Amniotic stem cell (primary cell): ENCODE measurements at places on chromosomes 13 and 19.

DNA sequence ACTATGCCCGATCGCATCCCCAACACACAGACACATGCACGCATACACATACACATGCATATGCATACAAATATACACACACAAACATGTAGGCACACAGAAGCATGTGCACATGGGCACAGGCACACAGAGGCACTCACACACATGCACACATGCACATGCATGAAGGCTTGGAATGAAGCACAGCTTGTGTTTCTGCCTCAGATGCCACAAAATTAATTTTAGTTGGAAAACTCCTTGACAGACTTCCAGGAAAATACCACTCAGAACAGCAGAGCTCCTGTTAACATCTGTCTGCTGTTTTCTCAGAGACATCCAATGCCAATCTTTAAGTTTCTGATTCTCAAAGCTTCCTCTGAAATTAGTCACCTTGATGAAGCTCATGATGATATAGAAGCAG is 532.7 kb downstream of the RFC3 start:
- no peak for DNase-seq

- DNase-seq, result no peak
Observed at GRCh38 chr13:50355797-50356196, 340.6 kb downstream of the KCNRG start.

GRCh38 chr19:41156207-41156606 is 36.8 kb upstream of the CYP2S1 start:
- DNase-seq, result no peak

- DNase-seq, result no peak
Observed at GRCh38 chr19:2315818-2316353, 7.9 kb upstream of the LINGO3 start.

DNA sequence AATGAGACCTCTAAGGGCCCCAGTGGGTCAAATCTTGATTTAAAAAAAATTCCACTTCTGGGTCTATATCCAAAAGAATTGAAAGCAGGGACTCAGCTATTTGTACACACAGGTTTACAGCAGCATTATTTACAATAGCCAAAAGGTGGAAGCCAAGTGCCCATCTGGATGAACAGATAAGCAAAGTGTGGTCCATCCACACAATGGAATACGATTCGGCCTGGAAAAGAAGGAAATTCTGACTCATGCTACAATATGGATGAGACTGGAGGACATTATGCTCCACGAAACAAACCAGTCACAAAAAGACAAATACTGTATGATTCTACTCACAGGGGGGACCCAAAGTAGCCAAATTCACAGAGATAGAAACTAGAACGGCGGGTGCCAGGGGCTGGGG is 76.7 kb downstream of the CACNA1A start:
- DNase-seq, result no peak

DNA sequence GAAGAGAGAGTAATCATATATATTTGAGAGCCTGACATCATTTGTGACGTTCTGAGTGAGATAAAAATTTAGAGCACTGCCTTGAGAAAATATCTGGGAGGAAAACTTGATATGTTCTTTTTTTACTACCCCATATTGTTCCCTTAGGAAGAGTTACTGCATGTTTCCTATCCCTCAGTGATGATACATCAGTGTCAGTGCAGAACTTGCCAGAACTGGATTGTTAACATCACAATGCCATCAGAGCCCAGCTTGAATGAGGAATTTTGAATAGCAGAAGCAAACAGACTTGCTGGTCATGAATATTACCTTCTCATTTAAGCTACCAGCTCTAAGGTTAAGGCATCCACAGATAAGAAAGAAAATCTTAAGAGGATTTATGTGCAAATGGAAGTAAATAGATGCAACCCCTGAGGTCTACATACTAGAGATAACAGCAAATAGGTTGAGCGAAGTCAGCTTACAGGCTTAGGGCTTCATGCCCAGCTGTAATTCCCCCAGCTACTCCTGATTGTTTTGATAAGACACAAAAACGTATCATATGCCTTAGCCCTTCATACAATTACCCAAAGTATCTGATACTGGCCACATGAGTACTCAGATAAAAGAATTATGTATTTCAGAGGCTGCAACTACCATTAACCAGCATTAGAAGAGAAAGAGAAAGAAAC is 313.7 kb upstream of the ATXN8OS start:
- no peak for DNase-seq

- no peak for DNase-seq
Observed at GRCh38 chr13:26600343-26600742, 42.9 kb downstream of the WASF3 start.

GRCh38 chr19:1590641-1591397 is 1.8 kb downstream of the MBD3 start:
- no peak for DNase-seq

- DNase-seq, result no peak
Observed at GRCh38 chr13:52793515-52794061, 54.0 kb upstream of the CNMD start.

- DNase-seq, result no peak
Observed at GRCh38 chr19:18900700-18901481, 4.9 kb upstream of the CERS1 start.

DNA sequence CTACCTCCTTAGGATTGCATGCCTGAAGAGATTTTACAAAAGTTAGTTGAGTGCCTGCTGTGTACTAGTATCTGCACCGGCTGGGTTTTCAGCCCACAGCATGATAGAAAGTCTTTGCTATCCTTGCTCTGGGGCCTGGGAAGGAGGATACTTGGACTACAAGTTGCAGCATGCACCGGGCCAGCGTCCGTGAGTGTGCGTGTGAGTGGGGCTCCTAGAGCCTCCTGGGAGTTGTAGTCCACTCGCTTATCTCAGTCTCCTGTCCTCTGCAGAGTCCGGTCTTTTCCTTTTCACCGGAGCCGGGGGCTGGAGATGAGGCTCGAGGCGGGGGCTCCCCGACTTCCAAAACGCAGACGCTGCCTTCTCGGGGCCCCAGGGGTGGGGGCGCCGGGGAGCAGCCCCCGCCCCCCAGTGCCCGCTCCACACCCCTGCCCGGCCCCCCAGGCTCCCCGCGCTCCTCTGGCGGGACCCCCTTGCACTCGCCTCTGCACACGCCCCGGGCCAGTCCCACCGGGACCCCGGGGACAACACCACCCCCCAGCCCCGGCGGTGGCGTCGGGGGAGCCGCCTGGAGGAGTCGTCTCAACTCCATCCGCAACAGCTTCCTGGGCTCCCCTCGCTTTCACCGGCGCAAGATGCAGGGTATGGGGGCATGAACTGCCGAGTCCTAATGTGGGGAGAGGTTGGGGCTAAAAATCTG is 20.6 kb downstream of the BRSK1 start:
- DNase-seq, result no peak

DNA sequence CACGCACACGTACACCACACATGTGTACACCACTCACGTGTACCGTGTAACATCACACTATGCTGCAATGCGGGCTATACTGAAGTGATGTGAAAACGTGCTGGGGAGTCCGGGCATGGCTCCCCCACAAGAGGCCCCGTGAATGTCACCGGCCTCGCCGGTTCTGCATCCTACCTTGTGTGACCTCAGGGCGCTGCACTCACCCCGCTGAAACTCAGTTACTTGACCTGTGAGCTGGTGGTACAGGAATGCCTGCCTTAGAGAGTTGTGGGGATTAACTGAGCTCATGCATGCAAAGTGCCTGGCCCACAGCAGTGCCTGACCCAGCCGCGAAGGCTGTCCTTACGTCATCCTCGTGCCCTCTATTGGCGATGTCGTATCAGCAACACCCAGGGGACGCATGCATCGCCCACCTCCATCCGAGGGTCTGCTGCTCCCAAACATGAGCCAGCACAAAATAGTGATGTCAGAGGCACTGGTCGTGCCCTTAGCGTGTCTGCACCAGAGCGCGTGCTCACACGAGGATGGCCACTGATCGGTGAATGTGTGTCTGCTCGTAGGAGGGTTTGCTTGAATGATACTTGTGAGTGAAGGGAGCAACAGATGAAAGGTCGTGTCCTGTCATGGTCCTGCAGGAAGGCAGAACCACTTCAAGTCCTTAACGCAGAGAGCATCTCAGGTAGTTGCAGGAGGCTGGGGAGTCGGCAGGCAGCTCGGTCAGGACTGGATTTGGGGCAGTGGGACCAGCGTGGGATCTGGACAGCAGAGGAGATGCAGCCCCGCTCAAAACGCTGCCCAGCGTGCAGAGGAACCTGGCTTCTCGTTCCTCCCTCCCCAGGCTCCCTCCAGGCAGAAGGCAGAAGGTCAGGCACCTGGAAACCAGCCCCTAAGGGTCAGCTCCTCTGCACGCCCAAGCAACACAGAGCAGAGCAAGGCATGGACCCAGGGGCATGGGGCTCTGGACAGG is 126.2 kb upstream of the SPACA7 start:
- DNase-seq, result no peak

GRCh38 chr19:28471731-28472510 is 741.0 kb downstream of the UQCRFS1 start:
- DNase-seq, result no peak

DNA sequence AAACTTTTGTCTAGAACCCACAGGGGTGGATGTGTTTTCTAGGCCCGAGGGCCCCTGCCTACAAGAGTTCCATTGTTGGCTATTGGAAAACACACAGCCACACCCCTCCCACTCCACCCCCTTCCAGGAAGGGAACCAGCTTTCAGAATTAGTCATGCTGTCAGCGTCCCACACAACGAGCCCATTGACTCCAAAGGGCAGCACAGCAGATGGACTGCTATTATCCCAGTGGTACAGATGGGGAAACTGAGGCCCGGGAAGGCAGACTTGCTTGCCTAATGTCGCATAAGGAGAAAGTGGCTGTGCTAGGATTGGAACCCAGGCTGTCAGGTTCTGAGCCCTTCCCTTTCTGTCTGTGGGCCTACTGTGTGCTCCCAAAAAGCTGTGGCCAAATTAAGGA is 8.1 kb upstream of the FXYD3 start:
- no peak for DNase-seq

- DNase-seq, result no peak
Observed at GRCh38 chr19:53158119-53158656, 665 bp downstream of the ZNF347 start.

DNA sequence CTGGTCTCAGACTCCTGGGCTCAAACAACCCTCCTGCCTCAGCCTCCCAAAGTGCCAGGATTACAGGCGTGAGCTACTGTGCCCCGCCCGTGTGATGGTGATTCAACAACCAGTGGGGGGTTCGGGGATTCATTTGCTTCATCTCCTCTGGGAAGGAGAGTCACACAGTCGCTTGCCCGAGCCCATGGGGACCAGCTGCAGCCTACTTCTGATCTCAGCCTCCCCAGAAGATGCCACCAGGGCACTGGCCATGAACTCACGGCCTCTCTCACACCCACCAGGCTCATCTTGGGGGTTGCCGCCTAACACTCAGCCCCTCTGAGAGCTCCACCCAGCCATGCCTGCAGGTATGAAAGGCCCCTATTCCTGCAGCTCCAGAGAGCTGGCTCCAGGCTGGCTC is 6.8 kb downstream of the TOMM40 start:
- DNase-seq, result no peak

DNA sequence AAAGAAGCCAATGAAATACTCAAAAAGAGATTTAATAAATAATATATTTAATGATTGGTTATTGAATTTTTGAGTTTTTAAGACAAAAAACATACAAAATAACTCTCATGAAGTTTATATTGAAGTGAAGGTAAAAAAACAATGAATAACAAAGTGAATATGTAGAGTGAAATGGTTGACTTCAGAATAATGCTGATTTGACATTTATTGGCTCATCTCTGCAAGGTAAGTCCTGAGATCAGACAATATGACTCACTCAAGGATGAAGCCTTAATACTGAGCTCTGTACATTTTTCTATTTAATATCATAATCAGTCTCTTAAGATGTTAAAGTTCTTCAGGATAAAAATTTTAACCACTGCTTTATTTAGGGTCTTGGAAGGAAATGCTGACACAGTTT is 1398.9 kb upstream of the PCDH9 start:
- DNase-seq, result no peak

DNA sequence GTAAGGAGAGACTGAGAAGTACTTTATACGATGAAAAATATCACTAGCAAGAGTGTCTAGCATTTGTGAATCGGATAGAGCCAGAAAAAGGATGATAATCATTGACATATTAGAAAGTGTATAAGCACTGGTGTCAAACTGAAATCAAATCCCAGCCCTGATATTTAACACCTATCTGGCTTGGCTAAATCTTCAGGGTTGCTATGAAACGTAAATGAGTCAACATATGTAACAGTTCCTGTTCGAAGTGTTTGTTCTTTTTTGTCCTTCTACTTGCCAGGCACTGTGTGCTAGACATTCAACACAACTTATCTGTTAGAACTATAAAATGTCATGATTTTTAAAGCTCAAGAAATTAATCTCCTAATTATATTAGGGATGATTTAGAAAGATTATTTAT is 40.8 kb downstream of the SERPINE3 start:
- DNase-seq, result no peak

DNA sequence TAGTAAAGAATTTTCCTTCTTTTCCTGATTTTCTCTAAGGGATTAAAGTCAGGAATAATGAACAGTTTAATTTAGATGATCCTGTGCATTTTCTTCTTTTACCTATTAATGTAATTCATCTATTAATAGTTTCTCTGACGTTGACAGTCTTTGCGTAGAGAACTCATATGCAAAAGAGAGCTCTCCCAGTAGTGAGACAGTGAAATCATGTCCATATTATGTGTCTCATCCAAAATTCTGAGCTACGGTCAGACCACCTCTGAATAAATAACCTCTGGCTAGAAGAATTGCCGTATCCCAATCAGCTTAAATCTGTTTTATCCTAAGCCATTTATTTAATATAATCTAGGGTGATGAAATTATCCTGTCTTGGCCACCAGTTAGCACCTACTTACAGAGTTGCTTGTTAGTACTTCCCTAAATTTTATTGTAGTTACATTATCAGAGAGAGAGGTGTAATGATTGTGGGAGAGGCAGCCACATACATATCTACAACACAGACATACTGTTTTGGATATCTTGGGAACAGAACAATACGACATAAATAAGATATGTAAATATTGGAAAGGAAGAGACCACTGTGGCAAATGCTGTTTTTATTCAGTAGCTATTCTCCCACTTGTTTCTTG is 30.7 kb downstream of the PDS5B start:
- no peak for DNase-seq

- no peak for DNase-seq
Observed at GRCh38 chr13:39451860-39452301, 151.1 kb downstream of the LHFPL6 start.

GRCh38 chr13:101053301-101054093 is 362.8 kb downstream of the NALCN start:
- DNase-seq, result no peak

GRCh38 chr13:113929628-113930615 is 44.0 kb downstream of the C13orf46 start:
- DNase-seq, result no peak

DNA sequence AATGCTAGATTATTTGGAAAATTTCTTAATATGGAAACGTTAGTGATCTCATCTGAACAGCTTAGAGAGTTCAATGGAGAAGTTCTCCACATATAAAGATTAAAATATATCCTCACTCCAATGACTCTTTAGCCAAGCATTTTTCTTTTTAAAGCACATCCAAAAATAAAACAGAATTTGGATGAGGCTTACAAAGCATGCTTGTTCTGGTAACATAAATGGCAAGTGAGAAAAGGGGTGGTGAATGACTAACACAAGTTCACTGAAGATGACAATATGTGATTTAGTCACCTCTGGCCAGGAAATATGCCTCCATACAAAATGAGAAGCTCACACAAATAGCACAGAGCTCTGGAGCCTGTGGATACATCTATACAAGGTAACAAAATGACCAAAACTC is 253.0 kb downstream of the PCDH20 start:
- no peak for DNase-seq
